Left lung (tissue), 14 donors: ENCODE measurements at places on chromosomes 7 and 10.

DNA sequence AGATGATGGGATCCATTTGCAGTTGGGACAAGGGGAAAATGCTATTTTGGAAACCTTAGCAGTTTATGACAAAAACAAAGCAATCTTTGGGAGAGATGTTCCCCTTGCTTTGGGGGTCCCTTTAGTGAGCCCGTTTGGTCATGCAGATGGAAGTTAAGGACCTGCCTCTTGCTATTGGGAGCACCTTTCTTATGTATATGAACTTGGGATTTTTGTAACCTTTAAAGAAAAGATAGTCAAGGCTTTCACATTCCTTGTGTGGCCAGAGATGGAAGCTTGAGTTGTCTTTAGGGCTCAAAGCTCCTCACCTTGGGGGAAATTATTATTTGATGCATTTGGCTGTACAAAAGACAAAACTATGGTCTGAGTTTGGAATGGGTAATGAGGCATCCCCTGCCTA is 179.0 kb upstream of the PLPP4 start:
- H3K4me1 ChIP-seq: no peaks in the 10 kb centered on the region
- no peak overlapping the region for H3K27ac ChIP-seq
- H3K27me3 ChIP-seq: no peaks in the 10 kb centered on the region
- no peak overlapping the region for H3K4me3 ChIP-seq
- H3K36me3 ChIP-seq: no peaks in the 10 kb centered on the region

DNA sequence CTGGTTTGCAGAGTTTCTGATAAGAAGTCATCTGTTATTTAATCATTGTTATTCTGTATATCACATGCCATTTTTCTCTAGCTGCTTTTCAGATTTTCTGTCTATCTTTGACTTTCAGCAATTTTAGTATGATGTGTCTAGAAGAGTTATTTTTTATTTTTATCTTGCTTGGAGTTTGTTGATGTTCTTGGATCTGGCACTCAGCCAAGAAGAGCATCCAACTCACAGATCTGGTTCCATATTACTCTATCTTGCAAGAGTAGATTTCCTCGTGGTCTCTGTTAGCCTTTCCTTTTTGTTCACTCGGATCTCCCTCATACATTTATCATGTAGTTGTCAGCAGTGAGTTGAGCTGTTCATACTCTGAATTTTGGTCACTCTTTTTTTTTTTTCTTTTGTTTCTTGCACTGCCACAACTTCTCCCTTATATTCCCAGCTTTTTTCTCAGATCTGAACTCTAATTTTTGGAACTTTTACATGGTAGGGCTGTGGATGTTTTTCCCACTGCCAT is 54.8 kb upstream of the CALCR start:
- H3K27ac ChIP-seq: no peak overlapping the region
- no peaks in the 10 kb centered on the region for H3K27me3 ChIP-seq
- no peak overlapping the region for H3K4me3 ChIP-seq
- DNase-seq: no peak
- no peaks in the 10 kb centered on the region for H3K4me1 ChIP-seq

GRCh38 chr7:93821463-93821862 is 69.1 kb downstream of the TFPI2 start:
- no peak overlapping the region for H3K27ac ChIP-seq
- H3K4me1 ChIP-seq: no peaks in the 10 kb centered on the region
- H3K4me3 ChIP-seq: no peak overlapping the region
- H3K27me3 ChIP-seq: no peaks in the 10 kb centered on the region
- no peaks in the 10 kb centered on the region for H3K36me3 ChIP-seq

DNA sequence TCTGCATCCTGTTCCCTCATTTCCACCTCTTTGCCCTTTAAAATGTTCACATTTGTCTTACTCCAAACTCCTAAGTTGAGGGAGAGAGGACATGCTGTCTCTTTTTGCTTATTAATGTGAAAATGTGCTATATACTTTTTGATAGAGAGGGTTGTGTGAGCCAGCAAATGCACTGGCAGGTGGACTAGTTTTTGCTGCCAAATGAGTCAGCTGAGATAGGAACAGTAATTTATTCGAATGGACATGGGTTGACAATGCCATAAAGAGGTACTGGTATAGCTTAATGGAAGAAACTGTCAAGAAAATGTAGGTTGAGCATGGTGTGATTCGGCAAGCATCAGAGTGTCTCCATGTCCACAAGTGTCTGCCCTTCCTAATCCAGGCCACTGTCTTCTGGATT is 9.2 kb upstream of the TRUB1 start:
- no peak overlapping the region for H3K4me3 ChIP-seq
- no peak overlapping the region for H3K27ac ChIP-seq
- DNase-seq: no peak
- H3K27me3 ChIP-seq: no peaks in the 10 kb centered on the region
- H3K36me3 ChIP-seq: no peaks in the 10 kb centered on the region
- no peaks in the 10 kb centered on the region for H3K4me1 ChIP-seq

DNA sequence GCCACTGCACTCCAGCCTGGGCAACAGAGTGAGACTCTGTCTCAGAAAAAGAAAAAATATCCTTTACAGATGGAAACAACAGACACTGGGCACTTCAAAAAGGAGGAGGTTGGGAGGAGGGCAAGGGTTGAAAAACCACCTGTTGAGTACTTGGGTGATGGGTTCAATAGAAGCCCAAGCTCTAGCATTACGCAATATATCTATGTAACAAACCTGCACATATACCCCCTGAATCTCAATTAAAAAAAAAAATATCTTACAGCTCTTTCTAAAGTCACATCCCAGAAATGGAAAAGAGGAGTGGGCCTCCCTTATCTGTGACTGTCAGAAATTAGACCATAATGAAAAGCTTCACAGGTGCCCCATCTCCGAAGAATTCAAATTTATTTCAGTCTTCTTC is 12.1 kb downstream of the VIM start:
- peaks cover 33% of the 10 kb centered on the region for H3K36me3 ChIP-seq
- no peak overlapping the region for H3K27ac ChIP-seq
- peaks cover 10% of the 10 kb centered on the region for H3K4me1 ChIP-seq

GRCh38 chr10:103157246-103157645 is 35.8 kb downstream of the NT5C2 start:
- DNase-seq: no peak
- no peak overlapping the region for H3K4me3 ChIP-seq
- H3K27me3 ChIP-seq: no peaks in the 10 kb centered on the region
- H3K4me1 ChIP-seq: peaks cover 15% of the 10 kb centered on the region

DNA sequence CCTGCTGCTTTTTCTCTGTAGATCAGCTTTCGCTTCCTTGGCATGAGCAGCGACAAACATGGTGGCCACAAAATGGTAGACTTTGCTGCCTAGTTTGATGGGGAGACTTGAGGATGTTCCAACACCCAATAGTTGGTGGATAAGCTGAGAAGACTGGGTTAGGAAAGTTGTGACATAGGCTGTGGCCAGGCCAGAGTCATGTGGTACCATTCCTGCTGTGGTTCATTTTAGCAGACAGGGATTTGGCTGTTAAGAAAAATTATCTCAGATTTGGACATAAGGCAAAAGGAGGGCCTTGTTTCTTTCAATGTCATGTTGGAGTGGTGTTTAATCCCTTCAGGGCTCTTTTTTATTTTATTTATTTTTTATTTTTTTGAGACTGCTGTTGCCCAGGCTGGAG is 26.6 kb upstream of the FAM180A start:
- no peaks in the 10 kb centered on the region for H3K36me3 ChIP-seq
- no peaks in the 10 kb centered on the region for H3K4me1 ChIP-seq
- no peak overlapping the region for H3K27ac ChIP-seq
- no peak overlapping the region for H3K4me3 ChIP-seq

GRCh38 chr7:1274876-1275375 is 42.3 kb downstream of the UNCX start:
- H3K27ac ChIP-seq: no peak overlapping the region
- H3K27me3 ChIP-seq: peaks cover 6% of the 10 kb centered on the region
- DNase-seq: no peak
- no peak overlapping the region for H3K4me3 ChIP-seq
- no peaks in the 10 kb centered on the region for H3K36me3 ChIP-seq

DNA sequence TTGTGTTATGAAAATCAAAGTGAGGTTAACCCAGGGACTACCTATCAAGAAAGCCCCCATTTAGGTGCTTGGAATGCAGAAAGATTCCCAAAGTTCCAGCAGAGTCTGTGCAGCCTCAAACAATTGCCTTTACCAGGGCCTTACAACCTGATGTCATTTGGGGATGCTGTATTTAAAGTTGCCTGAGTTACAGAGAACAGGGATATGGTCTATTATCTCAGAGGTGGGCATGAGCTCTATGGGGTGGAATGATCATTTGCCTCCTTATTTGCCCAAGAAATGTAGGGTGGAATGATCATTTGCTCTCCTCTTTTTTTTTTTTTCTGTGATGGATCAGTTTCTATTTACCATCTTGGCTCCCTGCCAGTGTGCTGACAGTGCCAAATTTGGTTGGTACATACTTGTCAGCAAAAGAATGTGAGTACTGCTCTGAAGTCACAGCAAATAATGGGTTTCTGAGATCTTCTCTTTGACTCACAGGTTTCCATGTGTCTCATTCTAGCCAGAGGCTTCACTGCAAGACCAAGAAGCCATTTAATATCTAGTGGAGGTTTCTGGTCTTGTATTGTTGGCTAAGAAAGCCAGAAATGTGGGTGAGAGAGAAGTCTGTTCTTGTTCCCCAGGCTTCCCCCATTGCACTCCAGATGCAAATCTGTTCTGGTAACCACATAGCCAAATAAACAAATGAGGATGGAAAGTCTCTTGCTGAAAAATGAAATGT is 45.5 kb upstream of the ZNRF2 start:
- no peak for DNase-seq
- H3K4me3 ChIP-seq: no peak overlapping the region
- H3K27me3 ChIP-seq: no peaks in the 10 kb centered on the region
- H3K27ac ChIP-seq: no peak overlapping the region

DNA sequence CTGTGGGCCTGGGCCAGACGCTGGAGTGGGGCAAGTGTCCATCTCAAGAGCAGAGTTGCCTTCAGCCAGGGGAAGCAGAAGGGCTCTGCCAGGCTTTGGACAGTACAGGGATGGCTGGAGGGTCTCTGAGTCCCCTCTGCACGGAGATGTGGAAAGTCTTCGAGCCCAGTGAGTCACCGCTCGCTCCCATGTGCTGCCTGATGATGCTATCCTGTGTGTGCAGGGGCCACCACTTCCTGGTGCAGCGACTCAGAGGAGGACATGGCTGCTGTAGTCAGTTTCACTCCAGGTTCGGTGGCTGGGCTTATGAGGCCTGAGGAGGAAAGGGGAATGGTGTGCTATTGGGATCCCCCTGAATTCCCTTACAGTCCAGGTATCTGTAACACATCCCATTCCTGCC is 6.0 kb downstream of the ADCYAP1R1 start:
- H3K27ac ChIP-seq: no peak overlapping the region
- no peak for DNase-seq
- H3K4me1 ChIP-seq: no peaks in the 10 kb centered on the region
- no peaks in the 10 kb centered on the region for H3K36me3 ChIP-seq

DNA sequence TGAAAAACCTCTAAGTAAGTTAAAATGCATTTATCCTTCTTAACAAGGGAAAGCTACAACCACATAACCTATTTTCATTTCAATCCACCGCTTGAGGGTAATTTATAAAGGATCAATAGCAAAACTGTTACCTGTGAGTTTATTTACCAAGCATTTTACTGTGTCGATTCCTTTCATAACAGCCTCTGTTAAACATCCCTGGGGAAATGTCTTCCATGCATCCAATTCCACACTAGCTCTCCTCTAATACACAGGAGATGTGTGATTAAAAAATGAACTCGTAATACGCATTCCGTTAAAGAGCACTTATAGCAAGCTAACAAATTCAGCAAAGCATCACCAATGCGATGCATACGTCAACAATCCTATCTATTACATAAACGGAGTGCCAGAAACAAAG is 185.7 kb downstream of the SFMBT2 start:
- no peaks in the 10 kb centered on the region for H3K36me3 ChIP-seq
- no peak for DNase-seq
- H3K27me3 ChIP-seq: no peaks in the 10 kb centered on the region
- no peak overlapping the region for H3K27ac ChIP-seq
